ENCODE measurements at places on chromosomes 13 and 19. TPM values are rescaled to one million over a fixed set of nuclear protein-coding genes. Genes with fewer than 3 reads are reported as not detected.

The LGALS14 gene
- total RNA-seq, result not detected

The ZFP28 gene
- total RNA-seq, result 3.8 TPM

The SIGLECL1 gene
- total RNA-seq, result not detected

The ZNRF4 gene
- total RNA-seq, result not detected

The SETDB2 gene
- 2.1 TPM for total RNA-seq

The NLRP7 gene
- 0.02 TPM for total RNA-seq

The FXYD5 gene
- total RNA-seq, result 219 TPM

The CGB2 gene
- 0.09 TPM for total RNA-seq

The ERCC5 gene
- 16.7 TPM for total RNA-seq

The CLEC17A gene
- not detected for total RNA-seq

The BCAM gene
- 68.3 TPM for total RNA-seq

The COX7A1 gene
- not detected for total RNA-seq

The ACP7 gene
- not detected for total RNA-seq

The PNMA8B gene
- total RNA-seq, result not detected

The ZNF471 gene
- total RNA-seq, result 0.07 TPM

The TSSK6 gene
- total RNA-seq, result 1.5 TPM

The MCEMP1 gene
- not detected for total RNA-seq

The ZNF578 gene
- not detected for total RNA-seq

The KLK12 gene
- total RNA-seq, result not detected

The KLK14 gene
- 0.17 TPM for total RNA-seq

The ZNF835 gene
- not detected for total RNA-seq

The S1PR2 gene
- 0.63 TPM for total RNA-seq

The LRP3 gene
- 52.8 TPM for total RNA-seq

The PSG3 gene
- 0.07 TPM for total RNA-seq

The ZNF208 gene
- not detected for total RNA-seq

The AMH gene
- 14.0 TPM for total RNA-seq
